Small intestine (tissue), 16 donors: ENCODE measurements at places on chromosomes 6 and 20. TPM values are rescaled to one million over a fixed set of nuclear protein-coding genes. Genes with fewer than 3 reads are reported as not detected.

The PCNA gene
- polyA plus RNA-seq = 77.8 TPM

GRCh38 chr6:9594746-9595145 is 820.1 kb downstream of the TFAP2A start:
- H3K4me1 ChIP-seq = no peaks in the 10 kb centered on the region
- H3K27me3 ChIP-seq = no peaks in the 10 kb centered on the region
- H3K27ac ChIP-seq = no peak overlapping the region
- H3K4me3 ChIP-seq = no peak overlapping the region
- no peaks in the 10 kb centered on the region for H3K36me3 ChIP-seq

- H3K4me1 ChIP-seq = peaks cover 4% of the 10 kb centered on the region
- no peak overlapping the region for H3K27ac ChIP-seq
- no peaks in the 10 kb centered on the region for H3K36me3 ChIP-seq
- no peak for DNase-seq
Observed at GRCh38 chr6:151440930-151441329, 11.0 kb downstream of the RMND1 start.

The FBXO5 gene
- 14.7 TPM for polyA plus RNA-seq

GRCh38 chr20:46894579-46894958 is at the start of gene EYA2:
Gene EYA2 (plus strand): TSS chr20:46894843. CDS start chr20:46990011, 95,168 bp downstream.
- H3K4me1 ChIP-seq = no peaks in the 10 kb centered on the region
- peak within 1 kb of the TSS; percentile 25 for H3K4me3 ChIP-seq
- peaks cover 46% of the 10 kb centered on the region for H3K27me3 ChIP-seq
- H3K36me3 ChIP-seq = no peaks in the 10 kb centered on the region
- no peak within 1 kb of the TSS for H3K27ac ChIP-seq
